ENCODE measurements at places on chromosomes 3 and 15.
A peak's percentile ranks its signal among the peaks of the same experiment; 100 is the strongest.

DNA sequence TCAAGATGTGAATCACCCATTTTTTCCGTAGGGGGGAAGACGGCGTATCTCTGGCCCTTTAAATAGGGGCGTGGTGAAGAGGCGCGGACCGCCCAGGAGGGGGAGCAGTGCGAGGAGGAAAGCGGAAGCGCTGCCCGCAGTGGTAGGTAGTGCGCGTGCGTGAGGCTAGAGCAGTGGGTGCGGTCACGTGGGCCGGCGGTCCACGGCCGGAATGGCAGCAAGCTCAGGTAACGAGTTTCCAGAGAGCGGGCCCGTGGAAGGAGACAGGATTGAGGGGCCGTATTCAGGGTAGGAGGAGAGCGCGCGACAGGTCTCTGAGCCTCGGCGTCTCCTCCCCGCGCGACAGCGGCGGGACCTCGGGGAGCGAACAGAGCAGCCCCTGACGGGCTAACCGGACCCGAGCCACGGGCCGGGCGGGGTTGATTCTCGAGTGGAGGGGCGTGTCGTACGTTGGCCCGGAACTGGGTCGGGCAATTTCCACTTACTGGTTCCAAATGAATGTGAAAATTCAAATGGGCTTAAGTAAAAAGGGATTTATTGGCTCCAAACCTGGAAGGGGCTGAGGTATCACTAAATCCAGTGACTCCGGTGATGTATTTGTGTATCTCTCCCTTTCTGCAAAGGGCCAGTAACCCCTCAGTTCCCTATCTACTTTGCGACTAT lies at the start of gene VPS8:
Gene VPS8, plus strand, starts transcription at position 168 of the 663 bp plus-strand sequence. CDS start 12,467 bp downstream, outside the sequence.
- peak; percentile 90 for DNase-seq

- no peak for DNase-seq
These were observed 67.1 kb upstream of the SEC13 start for GRCh38 chr3:10387881-10388609.

DNA sequence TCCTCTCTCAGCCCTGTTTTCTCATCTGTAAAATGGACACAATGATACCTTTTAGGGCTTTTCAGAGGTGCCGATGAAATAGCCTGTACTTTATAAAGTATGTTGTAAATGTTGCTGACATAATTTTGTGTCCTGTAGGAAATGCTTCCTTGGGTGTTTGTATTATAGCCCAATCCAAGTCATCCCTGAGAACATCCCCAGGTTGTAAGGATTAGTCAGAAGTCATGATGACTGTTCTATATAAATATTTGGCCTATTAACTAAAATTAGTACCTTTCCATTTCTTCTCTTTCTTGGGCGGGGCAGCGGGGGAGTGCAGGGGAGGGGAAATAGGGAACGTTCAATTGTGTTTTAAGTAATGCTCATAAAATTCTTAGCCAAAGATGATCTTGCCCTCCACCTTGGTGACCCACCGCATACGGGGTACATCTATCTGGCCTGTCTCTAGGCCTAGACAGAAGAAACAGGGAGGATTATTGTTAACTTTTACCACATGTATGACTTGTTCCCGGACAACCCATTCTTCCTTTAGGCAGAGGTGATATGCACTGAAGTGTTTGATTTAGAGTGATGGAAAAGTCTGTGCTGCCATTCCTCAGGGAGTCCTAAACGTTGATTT lies 120.7 kb downstream of the VGLL4 start:
- DNase-seq = no peak

GRCh38 chr15:93173369-93173768 lies 84.4 kb upstream of the RGMA start:
- no peak for DNase-seq

- no peak for DNase-seq
These were observed 8.0 kb upstream of the ACAP2 start for GRCh38 chr3:195450731-195451229.

DNA sequence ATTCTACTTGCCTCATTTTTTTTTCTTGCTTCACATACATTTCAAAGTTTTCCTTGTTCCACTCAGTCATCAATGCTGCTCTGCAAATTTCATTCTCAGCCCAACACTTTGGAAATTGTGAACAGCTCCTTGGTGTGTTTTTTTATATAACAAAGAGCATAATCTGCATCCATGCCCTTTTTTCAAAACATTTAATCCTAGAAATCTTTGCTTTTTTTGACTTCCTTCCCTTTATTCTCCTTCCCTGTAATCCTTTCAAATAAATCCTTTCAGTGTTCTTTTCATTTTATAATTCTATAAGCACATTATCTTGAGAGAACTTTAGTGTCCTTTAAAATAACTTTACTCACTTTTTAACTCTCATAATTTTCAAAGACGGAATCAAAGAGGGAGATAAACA lies 1150.8 kb downstream of the SI start:
- DNase-seq = no peak
